ENCODE measurements at places on chromosomes 3 and 15. TPM values are rescaled to one million over a fixed set of nuclear protein-coding genes. Genes with fewer than 3 reads are reported as not detected.

The CRYGS gene
- total RNA-seq: 2.4 TPM

GRCh38 chr3:15204005-15204404 lies 2.0 kb upstream of the CAPN7 start:
- ATAC-seq: no peak

DNA sequence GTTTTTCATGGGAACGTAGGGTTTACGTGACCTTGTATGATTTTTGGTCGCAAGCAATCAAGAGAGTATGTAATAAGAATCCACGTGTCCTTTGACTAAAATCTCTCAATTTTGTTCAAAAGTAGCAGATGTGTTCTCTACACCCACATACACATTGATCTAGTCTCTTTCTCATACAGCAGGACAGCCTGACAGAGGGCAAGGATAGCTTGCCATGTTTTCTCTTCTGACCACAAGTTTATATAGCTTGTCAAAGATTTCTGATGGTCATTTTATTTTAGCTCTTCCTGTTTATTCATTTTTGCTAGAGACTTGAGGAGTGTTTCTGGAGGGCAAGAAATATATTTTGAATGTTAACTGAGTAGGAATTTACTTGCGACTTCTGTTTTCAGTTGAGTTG lies 570.2 kb upstream of the ALCAM start:
- ATAC-seq: no peak

DNA sequence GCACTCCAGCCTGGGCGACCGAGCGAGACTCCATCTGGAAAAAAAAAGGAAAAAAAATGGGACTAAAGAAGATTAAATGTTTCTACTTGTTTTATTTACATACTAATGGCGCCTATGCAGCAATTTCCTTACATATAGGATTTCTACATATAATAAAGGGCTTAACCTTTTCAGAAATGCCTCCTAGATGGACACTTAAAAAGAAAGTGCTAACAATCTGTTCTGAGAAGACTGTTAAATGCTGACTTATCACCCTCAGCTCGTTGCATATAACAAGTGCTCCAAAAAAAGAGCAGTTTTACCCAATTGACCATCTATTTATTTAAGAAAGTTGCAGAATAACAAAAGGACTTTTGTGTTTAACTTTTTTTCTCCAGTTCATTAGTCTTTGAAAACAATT lies 32.7 kb downstream of the DENND4A start:
- no peak for ATAC-seq

- ATAC-seq: no peak
Observed at GRCh38 chr15:34102175-34102925, 467 bp downstream of the PGBD4 start.

The PDCD10 gene
- total RNA-seq: 83.9 TPM

- no peak for ATAC-seq
Observed at GRCh38 chr3:122313281-122313680, 11.8 kb upstream of the CSTA start.

DNA sequence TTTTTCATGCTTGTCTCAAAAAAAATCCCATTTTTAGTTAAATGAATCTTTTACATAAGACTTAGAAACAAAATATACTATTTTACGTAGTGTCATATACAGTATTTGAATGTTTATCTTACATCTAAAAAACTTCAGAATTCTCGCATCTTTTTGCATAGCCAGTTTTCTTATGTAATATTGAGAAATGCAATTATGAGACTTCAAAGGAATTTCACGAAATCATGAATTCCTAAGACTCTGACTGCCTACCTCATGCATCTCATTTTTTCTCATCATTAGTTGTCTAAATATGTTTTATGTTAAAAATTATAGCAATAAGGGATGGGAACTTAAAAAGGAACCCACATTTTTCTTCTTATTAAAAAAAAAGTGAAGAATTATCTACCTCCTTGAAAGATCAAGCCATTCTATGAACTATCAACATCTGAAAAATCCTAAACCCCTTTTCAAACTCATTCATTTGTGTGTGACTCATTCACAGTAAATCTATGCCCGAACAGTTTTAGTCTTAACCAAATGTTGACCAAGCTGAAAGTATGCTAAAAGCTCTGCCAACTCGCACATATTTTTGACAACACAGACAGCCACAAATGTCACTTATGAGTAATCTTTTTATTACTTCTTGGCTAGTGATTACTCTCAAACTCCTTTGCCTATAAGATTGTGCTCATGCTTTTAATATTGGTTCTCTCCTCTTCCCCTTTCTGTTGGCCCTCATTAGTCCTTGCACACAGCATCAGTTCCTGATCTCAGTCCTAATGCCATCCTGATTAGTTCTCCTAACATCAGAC lies 115.9 kb downstream of the DCLK3 start:
- peak; percentile 47 for ATAC-seq

GRCh38 chr15:40340740-40341400 lies at the start of gene CCDC9B:
TSS of gene CCDC9B (minus strand) at chr15:40340939. CDS start at chr15:40340819, 120 bp downstream.
- ATAC-seq: no peak

The TGM4 gene
- total RNA-seq: not detected

DNA sequence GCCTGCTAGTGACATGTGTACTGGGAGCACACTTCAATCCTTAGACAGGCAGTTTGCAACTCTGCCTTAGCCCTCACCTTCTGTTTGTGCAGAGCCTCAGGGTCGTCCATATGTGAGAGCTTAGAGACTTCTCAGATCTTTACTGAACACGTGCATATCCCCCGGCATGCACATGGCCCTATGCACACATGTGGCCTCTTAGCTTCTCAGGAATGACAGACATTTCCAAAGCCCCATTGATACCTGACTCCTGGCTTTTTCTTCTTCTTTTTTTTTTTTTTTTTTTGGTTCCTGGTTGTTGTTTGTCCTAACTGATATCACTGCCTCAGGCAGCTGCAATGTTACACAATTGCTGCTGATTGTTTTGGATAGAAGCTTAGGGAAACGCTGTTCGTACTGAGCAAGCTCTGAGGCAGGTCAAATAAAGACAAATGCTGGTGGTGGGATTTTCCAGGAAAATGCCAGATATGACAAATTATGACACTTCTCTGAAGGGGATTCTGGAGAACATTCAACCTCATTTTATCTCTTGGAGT lies 107.2 kb upstream of the RGMA start:
- ATAC-seq: no peak

The MGA gene
- 36.6 TPM for total RNA-seq

DNA sequence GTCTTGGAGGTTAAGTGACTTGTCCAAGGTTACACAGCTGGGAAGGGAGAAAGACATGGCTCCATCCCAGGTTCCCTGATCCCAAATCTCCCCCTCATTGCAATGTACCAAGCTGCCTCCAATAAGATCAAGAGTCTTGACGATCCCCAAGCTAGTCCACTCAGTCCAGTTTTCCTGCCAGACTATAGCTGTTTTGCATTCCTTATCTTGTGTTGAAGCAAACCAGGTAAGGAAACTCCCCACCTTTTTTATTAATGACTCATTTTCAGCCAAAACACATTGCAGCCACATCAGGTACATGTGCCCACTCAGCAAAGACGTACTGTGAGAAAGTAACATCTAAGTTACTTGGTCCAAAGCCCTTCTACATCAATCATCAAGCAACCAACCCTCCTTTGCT lies 41.9 kb downstream of the LIPC start:
- peak; percentile 47 for ATAC-seq

The ACKR4 gene
- total RNA-seq: not detected

The LOXL1 gene
- total RNA-seq: 3.4 TPM

GRCh38 chr3:119329551-119329950 lies 35.4 kb downstream of the ARHGAP31 start:
- no peak for ATAC-seq

- ATAC-seq: no peak
Observed at GRCh38 chr15:98286831-98287230, 326.3 kb downstream of the ARRDC4 start.

The PPP1R14D gene
- not detected for total RNA-seq

DNA sequence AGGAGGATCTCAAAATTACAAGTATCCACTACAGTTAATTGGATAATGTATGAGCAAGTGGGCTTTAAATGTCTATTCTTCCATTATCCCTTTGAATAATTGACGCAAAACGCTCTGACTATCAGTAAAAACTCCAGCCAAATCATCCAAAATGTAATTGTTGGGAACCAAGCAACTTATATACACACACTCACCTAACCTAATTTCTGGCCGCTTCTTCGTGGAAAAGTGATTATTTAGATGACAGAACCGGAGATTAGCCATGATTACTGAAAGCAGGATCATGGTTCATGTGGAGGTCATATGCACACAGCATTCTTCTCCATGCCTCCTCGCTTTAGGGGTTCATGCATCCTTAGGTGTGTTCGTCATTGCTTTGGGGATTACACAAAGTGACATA lies 992.4 kb downstream of the NAALADL2 start:
- ATAC-seq: no peak

Data from activated T-helper 17 cell treated with anti-CD3 and anti-CD28 coated beads, Interleukin-2, amount 50 U/mL, for 72 hours (primary cell).